Astrocyte (in vitro differentiated cells and primary cell): ENCODE measurements at places on chromosomes 5 and 9. TPM values are rescaled to one million over a fixed set of nuclear protein-coding genes. Genes with fewer than 3 reads are reported as not detected.

GRCh38 chr9:7289773-7290172 lies 509.8 kb downstream of the DMAC1 start:
- DNase-seq = no peak

Gene LAMC3
- 0.20 and 0.55 TPM in 2 replicates for total RNA-seq

- DNase-seq = no peak
Observed at GRCh38 chr9:127330501-127330900, 65.9 kb downstream of the GARNL3 start.

GRCh38 chr5:136805466-136805865 lies 440.1 kb upstream of the TRPC7 start:
- no peak for DNase-seq

Gene TRIM23
- total RNA-seq = 14.6 and 16.8 TPM in 2 replicates

Gene PCDHGB2
- total RNA-seq = 1.4 TPM in 2 replicates

- DNase-seq = peak; percentile 73
Observed at GRCh38 chr9:70263421-70263820, 4.6 kb downstream of the SMC5 start.

Gene PDCD1LG2
- 8.8 and 9.4 TPM in 2 replicates for total RNA-seq

- peak; percentile 57 for DNase-seq
Observed at GRCh38 chr9:106420511-106420944, 442.4 kb upstream of the ZNF462 start.

DNA sequence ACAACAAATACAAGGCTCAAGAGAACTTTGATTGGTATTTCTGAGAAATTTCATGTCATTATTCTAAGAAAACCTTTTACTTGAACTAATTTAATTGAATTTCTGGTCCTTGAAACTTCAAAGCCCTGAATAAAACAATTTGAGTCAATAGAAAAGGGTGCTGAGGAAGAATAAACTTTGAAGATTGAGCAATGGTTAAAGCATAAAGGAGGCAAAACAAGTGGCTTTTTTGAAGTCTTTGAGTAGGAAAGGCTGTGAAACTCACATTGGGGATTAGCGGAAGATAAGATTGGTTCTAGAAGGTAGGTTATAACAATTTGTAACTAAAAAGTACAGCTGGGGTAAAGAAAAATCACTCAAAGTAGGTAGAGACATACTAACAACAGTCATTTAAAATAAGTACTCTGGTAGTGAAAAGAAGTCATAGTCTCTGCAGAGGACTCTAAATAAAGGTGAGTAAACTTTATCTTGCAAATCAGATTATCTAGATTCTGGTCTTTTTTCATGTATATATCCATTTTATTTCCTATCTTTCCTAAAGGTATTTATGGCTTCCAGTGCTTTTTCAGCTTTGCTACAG lies 6.4 kb upstream of the PLPP1 start:
- no peak for DNase-seq

Gene COL5A1
- total RNA-seq = 1,055 and 1,568 TPM in 2 replicates

Gene TRAF1
- total RNA-seq = 4.2 and 4.7 TPM in 2 replicates

DNA sequence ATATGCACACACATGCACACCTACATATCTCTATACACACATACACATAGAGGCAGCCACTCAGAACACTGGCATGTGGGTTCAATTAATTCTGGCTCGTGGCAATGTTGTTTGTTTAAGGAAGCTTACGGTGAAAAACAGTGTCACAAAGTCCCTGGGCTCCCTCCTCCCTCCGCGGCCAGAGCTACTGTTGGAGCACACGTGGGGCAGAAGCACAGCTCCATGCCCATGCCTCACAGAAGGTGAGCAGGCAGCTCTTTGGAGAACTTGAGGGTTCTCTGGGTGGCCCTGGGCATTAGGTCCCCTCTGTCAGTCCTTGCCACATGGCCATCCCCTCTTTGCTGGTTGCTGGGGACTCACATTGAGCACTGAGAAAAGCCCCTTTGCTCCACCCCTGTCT lies 107.5 kb downstream of the GADD45G start:
- DNase-seq = no peak

DNA sequence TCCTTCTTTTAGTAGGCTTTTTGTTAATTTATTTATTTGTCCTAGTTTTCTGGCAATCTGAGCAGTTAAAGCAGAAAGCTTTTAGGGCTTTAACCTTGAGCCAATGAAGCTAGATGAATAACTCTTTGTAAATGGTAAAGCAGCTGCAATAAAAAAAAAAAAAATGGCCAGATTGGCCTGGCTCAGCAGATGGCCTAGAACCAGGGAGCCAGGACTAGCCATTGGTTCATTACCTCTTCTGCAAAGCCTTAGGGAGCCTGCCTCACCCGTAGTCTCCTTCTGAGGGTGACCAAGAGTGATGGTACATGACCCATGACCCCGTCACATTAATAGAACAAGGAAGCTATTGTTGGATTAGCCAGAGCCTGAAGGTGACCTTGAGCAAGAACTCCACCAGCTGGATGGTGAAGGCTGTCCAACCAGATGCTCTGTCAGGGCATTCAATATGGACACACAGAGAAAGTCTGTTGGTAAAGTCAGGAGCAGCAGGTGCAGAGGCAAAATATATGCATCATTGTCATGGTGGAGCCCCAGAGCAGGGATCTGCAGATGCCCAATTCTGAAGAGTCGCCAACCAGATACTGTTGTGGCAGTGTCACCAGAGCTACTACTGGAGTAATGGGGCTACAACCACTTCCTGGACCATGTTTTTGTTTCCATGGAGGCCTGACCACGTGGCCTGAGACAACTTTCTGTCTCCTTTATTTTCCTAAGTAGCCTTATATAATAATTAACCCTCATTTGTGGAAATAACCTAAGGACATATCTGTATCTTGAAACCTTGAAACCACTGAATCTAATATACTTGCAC lies 100.7 kb downstream of the MTX3 start:
- DNase-seq = no peak

Gene SARDH
- total RNA-seq = 2.8 and 3.7 TPM in 2 replicates

- peak; percentile 9 for DNase-seq
Observed at GRCh38 chr5:59767681-59768151, 125.8 kb downstream of the PDE4D start.

- no peak for DNase-seq
Observed at GRCh38 chr5:180338001-180338707, 15.0 kb downstream of the GFPT2 start.

Gene PCDHA12
- total RNA-seq = 13.8 and 16.0 TPM in 2 replicates

Gene PLAC8L1
- 2.0 and 2.7 TPM in 2 replicates for total RNA-seq

DNA sequence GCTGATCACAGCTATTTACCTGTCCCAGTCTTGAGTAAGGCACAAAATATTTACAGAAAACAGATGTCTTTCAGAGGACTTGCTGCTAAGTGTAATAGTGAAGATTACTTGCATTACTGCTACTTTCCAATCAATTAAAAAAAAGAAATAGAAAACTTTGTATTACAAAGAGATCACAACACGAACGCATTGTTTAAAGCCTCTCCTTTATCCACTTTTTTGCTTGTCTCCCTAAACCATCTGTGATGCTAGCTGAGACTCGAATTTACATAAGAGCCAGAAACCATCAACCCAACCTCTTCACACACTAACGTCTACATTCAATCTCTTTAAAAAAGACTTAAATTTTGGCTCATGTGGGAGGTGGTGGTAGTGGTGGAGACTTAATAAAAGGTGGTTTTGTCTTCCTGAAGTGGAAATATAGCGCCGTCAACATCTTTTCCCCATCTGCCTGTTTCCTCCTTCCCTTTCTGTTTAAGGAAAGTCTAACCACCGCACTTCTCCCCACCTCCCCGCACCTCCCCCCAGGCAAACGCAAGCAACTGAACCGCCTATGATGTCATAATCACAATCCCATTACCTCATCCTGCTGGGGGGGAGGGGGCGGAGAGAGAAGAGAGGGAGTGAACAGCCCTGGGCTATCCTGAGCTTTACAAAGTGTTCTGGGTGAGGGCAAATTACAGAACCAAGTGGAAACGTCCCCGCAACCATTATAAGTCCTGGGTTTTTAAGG lies 948 bp upstream of the FAM53C start:
- no peak for DNase-seq

DNA sequence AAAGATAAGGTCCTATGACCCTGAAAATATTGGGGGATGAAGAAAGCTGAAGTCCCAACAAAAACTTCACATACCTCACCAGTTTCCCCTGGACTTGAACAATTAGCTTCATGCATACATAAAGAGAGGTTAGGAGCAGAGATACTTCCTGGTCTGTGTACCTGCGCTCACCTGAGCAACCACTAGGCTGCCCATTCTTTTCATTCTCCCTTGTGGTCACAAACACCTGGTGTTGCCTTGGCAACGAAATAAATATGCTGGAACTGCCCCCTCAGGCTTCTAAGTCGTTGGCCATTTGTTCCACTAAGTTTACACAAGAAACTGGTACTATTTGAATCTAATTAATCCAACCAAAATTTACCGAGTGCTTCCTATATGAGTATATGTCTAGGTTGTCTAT lies 18.1 kb downstream of the OTP start:
- no peak for DNase-seq

Gene PELO
- total RNA-seq = 75.2 and 75.8 TPM in 2 replicates

DNA sequence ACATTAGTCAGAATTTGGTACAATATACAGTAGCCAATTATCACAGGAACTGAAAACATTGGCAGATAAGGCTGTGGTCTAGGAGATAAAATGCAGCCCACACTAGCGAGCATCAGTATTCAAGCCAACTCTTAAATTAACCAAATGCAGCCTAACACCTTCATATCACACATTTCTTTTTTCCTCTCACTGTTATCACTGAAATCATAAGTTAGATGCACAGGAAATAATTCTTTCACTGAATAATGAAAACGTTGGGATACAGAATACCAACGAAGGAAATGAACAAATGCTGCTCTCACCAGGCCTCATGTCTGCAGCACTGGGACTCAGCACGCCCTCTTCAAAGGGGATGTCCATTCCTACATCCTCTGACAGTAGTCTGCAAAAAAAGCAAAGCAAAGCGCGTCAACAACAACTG lies 109.1 kb upstream of the PCA3 start:
- DNase-seq = peak; percentile 74

- DNase-seq = no peak
Observed at GRCh38 chr9:26219961-26220360, 541.7 kb upstream of the TUSC1 start.

- DNase-seq = no peak
Observed at GRCh38 chr9:31272456-31273295, 1111.8 kb upstream of the ACO1 start.

DNA sequence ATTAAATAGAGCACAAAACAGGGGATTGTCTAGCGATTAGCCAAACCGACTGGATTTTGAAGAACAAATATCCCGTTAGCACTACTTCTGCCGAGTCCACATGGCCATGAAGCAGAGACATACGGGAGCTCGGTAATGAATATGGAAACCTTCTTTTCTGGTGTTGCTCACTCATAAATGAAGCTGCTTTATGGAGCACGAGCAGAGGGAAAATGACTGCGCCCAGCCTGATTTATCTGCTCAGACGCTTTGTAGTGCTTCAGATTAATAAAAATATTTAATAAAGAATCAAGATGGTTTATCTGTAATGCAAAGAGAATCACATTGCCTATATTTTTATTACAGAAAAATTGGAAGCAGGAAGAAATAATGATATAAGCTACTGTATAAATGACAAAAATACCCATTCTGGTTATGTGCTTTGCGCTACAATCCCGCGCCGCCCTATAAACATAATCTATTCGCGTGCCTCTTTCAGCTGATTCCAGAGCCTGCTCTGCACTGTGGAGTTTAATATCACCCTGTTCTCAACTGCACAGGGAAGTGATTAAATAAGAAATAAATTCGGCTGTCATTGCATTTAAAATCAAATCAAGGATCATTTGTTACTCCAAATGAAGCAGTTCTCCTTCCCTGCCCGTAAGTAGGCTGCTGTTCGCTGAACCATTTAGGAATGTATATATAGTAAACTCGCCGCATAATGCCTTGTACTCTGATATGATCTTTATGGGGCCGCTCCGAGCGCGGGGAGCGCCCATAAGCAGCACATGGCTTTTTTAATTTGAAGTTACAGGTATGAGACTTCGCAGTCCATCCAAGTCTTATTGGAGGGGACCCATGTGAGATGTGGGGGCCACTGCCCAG lies 22.3 kb upstream of the UBAC1 start:
- DNase-seq = no peak

DNA sequence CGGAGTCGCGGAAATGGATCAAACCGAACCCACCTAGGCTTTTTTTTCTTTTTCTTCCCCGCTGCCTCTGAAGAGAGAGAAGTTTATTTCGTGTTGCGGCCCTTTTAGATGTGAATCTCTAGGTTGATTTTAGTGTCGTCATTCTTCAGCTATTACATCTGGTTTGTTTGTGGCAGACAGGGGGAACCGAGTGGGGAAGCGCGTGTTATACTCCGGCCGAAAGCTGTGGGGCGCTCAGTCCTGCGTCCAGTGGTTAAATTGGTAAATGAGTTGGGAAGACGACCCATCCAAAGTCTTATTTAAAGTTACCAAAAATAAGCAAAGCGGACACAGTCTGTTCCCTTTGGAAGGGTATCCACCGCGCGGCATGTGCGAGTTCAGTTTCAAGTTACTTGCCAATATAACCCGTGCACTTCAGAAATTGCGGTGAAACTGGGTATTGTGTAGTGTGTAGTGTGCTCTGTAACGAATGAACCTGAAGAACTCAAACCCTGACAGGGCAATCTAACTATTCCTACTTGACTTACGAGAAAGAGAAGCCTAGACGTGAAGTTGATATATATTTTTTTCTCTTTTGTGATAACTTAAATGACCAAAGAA lies 1.3 kb downstream of the MAN2A1 start:
- peak; percentile 75 for DNase-seq

DNA sequence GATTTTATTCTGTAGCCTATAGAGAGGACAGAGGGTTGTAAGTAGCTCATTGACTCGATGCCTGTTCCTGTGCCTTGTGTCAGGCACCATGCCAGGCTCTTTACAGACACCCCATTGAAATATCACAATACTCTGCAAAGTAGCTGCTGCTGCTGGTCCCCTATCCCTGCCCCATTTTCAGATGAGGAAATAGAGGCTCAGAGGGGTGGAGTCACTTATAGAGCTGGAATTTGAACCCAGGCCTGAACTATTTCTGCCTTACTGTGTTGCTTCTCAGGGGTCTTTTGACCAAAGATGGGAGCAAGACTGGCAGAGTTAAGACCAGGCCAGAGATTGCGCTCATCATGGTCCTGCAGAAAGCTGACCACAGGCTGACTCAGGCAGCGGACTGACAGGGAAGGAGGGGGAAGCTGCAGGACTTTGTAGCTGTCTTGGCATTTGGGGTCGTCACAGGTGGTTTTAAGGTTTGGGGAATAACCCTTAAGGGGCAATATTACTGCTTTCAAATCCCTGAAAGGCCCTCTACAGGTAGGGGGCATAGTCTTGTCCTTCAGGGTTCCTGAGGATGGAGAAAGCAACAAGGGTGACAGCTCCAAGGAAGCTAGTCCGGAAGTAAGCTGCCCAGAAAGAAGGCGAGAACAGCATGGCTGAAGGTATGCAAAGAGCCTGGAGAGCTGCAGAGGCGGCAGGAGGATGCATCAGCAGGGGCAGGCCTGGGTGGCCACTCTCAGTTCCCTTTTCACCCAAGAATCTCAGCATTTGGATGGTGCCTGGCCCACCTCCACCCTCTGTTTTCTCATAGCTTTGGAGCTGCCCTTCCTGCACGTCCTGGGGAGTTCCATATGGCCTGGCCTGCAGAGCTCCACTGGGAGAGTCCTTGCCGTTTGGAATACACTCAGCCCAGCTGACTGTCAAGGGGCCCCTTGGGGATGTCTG lies 18.3 kb upstream of the NDST1 start:
- peak; percentile 62 for DNase-seq

Gene ACTBL2
- 11.6 and 11.8 TPM in 2 replicates for total RNA-seq

Gene ARHGEF37
- 1.4 and 2.3 TPM in 2 replicates for total RNA-seq

- DNase-seq = peak; percentile 85
Observed at GRCh38 chr9:130446101-130446861, 1.5 kb downstream of the ASS1 start.

Gene HMHB1
- not detected in 2 replicates for total RNA-seq

Gene IL7R
- 5.6 and 10.8 TPM in 2 replicates for total RNA-seq

Gene LEAP2
- 0.27 and 0.31 TPM in 2 replicates for total RNA-seq

Gene STKLD1
- 0.58 and 0.82 TPM in 2 replicates for total RNA-seq

Gene PCDHGB6
- 18.4 and 19.9 TPM in 2 replicates for total RNA-seq

Gene AGXT2
- not detected in 2 replicates for total RNA-seq

GRCh38 chr9:38293022-38293421 lies 99.5 kb upstream of the ALDH1B1 start:
- no peak for DNase-seq
